Suppressor macrophage (primary cell): ENCODE measurements at places on chromosomes 2 and 18.
A peak's percentile ranks its signal among the peaks of the same experiment; 100 is the strongest.

GRCh38 chr2:19685731-19686130 is 216.1 kb downstream of the TTC32 start:
- DNase-seq: no peak

DNA sequence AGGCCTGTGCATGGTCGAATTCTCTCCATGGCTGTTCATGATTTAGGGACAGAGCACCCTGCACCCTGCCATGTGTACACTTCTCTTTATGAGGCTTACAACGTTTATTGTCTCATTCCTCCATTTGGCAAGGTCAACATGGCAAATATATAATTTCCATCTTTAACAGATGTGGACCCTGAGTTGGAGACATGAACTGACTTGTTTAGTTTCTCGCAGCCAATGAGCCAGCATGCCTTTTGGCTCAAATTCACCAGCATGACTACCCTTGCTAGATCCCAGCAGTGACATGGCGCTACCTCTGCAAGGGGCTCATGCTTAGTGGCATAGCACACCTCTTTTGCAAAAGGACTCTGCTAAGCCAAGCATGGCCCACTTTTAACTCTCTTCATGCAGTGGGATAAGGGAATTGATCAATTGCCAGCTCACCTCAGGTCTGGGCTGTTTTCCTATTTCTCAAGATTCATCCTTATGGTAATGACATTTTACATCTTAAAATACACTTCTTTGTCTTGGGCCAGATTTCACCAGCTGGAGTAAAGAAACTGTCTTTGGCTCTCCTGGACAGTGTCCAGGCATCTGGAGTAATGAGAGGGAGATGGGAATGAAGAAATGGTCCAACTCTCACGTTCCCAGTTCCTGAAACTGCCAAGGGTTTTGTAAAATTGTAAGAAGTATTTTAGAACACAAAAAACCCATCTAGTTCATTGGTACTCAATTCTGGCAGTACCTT is 159.5 kb downstream of the SETBP1 start:
- no peak for DNase-seq

DNA sequence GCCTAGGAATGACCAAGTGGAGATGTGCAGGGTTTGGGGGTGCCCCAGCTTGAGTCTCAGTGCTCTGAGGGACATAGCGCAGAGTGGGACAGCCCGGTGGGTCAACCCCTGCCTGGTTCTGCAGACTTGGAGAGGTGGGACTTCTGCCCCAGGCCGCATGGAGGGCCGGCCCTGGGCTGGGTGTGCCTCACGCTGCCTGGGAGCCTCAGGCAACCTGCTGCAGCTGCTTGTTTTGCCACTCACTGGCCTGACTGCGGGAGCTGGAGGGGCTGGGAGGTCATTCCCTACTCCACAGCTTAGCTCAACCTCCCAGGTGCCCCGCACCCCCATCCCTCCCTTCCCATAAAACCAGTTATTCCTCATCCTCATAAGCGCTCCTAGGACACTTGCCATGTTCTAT is 33.1 kb downstream of the ODC1 start:
- DNase-seq: no peak

DNA sequence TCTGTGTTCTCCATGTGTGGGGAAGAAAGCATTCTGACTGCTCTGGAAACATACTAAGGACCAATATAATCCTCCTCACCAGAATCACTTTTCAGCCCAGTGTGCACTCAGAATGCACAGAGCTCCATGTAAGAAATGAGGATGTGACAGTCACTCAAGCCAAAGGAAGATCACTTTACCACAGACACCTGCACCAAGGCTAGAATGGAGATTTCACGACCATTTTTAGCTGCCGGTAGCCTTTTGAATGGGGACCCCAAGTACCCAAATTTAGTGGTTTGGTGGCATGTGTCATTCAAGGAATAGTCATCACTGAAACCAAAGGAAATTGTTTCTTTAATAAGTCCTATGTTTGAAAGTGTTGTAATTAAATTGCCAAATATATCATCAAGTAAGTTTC is 613.2 kb upstream of the ACVR2A start:
- no peak for DNase-seq

DNA sequence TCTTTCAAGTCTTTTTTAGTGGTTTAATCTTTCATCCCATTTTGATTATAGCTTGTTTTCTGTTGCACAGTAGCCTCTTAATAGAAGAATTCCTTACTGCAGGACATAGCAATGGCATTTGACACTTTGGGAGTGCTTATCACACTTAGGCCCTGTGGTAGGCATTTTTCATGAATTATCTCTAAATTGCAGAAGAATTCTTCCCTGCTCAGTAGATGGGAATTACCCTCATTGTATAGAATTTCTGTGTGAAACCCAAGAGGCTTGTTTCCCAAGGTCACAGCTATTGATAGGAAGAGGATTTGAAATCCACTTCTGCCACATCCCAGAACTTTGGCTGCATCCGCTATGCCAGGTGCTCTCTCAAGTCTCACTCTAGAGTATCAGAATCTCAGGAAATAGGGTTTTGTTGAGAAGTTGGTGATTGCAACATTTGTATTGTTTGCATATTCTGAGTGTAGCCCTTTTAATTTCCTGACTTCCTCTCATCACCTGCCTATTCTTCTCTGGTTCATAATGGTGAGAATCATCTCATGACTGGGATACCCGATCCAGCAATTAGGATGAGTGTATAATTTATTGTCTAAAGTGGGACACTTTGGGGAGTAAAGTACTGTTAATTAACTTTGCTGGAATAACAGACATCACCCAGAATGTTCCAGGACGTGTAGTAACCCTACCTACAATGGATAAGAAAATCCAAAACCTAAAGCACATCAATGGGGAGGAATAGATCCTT is 255.2 kb upstream of the RASGRP3 start:
- DNase-seq: no peak

DNA sequence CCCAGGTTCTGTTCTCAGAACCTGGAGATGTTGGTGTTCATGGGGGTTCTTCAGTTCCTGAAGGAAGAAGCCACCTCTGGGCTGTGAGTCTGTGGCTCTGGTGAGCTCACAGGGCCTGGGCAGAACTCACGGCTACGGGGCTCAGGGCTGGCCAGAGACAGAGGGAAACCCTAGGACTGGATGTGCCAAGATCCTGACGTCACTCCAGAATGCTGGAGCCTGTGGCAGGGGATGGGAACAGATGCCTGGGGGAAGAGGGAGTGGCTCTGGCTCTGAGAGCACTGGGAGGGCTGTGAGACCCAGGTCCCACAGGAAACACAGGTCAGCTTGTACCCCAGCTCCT is at the start of gene OTOF:
TSS of gene OTOF (minus strand) at position 214 of the 343 bp plus-strand sequence.
- no peak for DNase-seq

DNA sequence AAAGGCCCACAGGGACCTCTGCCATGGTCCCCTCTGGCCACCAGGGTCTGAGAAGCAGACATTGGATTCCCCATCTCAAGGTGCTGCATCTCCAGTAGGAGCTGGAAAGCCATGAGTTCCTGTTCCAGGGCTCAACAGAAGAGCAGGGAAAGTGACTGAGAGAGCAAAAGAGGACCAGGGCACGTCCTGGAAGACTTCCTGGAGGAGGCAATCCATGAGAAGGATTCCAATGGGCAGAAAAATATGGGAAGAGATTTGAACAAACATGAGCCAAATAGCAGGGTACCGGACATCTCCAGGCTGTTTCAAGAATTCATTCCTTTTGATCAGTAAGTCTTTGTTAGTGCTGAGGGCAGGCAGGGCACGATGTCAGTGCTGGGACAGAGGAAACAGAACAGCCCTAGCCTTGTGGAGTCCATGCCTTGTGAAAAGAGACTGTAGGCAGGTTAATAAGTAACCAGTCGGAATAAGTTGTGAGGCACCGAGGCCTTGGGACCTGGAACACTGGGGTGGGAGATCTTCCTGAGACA is 72.8 kb upstream of the TWIST2 start:
- no peak for DNase-seq

DNA sequence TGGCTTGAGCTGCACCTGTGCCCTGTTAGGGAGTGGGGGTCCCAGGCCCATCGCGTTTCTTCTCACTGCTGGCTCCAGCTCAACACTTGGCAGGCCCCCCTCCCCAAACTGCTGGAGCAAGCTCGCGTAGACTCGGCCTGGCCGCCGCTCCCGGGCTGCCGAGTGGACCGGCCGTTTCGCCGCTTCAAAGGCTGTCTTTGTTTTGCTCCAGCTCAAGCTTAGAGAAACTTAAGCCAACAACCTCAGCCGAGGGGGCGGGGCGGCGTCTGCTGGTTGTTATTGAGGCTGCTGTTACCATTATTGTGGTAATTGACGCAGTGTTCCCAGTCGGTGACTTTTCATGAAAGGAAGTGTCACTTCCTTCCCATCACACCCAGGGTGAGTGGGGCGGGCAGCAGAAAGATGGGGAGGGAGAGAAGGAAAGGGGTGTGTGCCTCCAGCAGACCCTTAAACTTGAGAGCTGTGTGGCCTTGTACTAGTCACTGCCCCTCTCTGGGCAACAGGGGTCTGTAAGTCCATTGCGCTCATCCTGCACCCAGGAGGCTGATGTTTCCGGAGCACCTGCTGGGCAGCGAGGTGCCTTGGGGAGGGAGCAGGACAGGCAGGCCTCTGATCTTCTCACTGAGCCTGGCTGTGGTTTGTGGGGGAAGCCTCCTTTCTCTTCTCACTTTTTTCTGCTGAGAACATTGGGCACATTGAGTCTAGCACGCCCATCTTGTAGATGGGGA is 2.1 kb downstream of the ARID5A start:
- DNase-seq: peak; percentile 82

DNA sequence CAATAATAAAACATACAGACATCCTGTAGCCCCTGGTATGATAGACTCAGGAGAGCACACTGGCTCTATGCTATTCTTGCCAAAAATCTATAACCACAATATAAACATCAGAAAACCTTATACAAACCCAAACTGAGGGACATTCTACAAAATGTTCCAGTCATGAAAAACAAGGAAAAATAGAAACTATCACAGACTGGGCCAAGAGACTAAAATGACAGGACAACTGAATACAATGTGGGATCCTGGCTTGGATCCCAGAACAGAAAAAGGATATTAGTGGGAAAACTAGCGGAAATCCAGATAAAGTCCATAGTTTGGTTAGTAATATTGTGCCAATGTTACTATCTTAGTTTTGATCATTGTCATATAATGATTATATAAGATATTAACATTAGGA is 29.6 kb upstream of the EPAS1 start:
- no peak for DNase-seq

GRCh38 chr2:121519732-121520640 is 10.7 kb upstream of the RNU4ATAC start:
- no peak for DNase-seq

DNA sequence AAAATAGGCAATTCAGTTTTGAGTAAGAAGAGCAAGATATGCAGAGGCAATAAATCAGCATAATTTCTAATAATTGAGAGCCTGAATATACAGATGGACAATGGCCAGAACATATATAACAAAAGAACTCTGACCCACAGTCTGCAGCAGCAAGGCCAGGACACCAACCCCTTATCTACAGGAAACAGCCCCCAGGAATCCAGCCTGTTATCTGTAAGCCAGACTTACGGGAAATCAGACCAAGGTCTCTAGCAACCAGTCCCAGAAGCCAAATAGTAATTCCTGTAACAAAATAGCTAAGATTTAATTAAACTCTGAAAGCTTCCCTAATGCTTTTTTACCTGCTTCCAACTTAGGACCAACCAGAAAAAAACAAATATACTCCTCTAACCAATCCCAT is 434.5 kb upstream of the GYPC start:
- no peak for DNase-seq

GRCh38 chr2:53633441-53633840 is 134.2 kb upstream of the CHAC2 start:
- DNase-seq: no peak

DNA sequence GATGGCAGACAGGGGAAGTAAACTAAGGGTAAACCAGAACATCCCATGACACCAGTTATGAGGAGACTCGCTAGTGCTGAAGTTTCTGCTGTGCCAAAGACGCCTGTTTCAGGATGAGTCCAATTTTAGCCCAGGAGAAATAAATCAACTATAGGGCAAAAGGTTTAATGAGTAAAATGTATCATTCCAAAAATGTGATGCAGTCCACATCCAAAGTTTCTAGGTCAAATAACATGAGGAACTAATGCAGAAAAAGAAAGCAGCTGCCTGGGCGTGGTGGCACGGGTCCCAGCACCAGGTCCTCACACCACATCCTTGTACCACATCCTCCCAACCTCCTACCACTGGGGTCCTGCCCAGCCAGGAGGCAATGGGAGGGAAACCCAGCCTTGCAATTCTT is 126.9 kb upstream of the CTAGE1 start:
- DNase-seq: no peak

DNA sequence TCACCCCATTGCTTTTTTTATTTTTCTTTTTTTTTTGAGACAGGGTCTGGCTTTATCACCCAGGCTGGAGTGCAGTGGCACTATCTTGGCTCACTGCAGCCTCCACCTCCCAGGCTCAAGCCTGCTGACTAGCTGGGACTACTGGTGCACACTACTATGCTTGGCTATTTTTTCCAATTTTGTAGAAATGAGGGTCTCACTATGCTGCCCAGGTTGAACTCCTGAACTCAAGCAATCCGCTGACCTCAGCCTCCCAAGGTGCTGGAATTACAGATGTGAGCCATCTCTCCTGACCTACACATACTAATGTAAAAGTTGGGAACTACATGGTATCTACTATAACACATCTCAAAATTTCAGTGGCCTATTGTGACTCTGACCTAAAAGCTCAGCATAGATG is 101.2 kb downstream of the FMNL2 start:
- no peak for DNase-seq

DNA sequence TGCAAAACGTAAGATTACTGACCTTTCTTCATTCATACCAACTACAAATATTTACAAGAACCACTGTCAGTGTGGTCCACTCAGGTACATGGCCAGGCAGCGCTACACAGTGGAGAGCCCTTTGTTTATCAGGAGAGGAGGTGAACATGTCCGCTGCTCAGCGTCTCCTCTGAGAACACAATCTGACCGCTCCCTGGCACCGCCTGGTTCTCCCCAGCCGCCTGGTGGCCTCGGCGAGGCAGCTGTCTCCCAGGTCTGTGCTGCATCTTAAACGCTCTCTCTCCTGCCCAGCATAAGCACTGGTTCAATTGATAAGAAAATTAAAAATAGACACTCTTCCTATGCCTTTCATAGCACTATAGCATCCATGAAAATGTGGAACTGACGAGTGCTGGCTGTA is 146.8 kb upstream of the PXDN start:
- no peak for DNase-seq

- peak; percentile 76 for DNase-seq
Observed at GRCh38 chr2:18178736-18179349, 300.4 kb downstream of the KCNS3 start.

- DNase-seq: no peak
Observed at GRCh38 chr2:230944757-230945372, 19.8 kb upstream of the GPR55 start.

DNA sequence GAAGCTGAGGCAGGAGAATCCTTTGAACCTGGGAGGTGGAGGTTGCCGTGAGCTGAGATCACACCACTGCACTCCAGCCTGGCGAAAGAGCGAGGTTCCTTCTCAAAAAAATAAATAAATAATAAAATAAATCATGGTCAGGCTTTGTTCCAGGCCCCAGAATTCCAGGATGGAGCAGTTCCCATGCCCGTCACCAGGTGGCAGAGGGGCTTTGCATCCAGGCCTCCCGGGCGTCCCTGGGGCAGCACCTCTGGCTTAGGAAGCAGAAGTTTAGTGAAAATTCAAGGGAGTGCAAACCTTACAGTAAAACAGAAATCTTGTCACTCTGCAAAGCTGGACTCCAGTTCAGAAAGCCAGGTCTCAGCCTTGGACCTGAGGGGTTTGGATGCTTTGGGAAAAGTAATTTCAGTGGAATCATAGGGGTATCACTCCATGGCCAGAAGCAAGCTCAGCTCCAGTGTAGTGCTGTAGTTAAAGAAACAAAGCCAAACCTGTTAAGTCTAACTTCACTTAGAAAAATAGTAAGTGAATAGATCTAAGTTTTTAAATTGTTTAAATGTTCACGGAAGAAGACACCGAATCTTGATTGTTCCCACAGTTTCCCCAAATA is 512.7 kb downstream of the CMPK2 start:
- peak; percentile 33 for DNase-seq

GRCh38 chr2:19086231-19086651 is 272.2 kb downstream of the OSR1 start:
- no peak for DNase-seq
